ENCODE measurements at places on chromosomes 2 and 18. TPM values are rescaled to one million over a fixed set of nuclear protein-coding genes. Genes with fewer than 3 reads are reported as not detected.

Gene KLHL30
- total RNA-seq, result 0.05 TPM

Gene PSMA8
- not detected for total RNA-seq

Gene ALLC
- not detected for total RNA-seq

Gene TSHZ1
- 14.0 TPM for total RNA-seq

Gene AFF3
- total RNA-seq, result 4.1 TPM

Gene LHCGR
- total RNA-seq, result 0.11 TPM

Gene ITGB6
- not detected for total RNA-seq
